ENCODE measurements at places on chromosomes 13 and 19.

GRCh38 chr19:19385131-19385895 is 20.2 kb upstream of the GATAD2A start:
- DNase-seq: peak; percentile 95

- no peak for DNase-seq
These were observed 1.5 kb downstream of the ZNF235 start for GRCh38 chr19:44303320-44303719.

DNA sequence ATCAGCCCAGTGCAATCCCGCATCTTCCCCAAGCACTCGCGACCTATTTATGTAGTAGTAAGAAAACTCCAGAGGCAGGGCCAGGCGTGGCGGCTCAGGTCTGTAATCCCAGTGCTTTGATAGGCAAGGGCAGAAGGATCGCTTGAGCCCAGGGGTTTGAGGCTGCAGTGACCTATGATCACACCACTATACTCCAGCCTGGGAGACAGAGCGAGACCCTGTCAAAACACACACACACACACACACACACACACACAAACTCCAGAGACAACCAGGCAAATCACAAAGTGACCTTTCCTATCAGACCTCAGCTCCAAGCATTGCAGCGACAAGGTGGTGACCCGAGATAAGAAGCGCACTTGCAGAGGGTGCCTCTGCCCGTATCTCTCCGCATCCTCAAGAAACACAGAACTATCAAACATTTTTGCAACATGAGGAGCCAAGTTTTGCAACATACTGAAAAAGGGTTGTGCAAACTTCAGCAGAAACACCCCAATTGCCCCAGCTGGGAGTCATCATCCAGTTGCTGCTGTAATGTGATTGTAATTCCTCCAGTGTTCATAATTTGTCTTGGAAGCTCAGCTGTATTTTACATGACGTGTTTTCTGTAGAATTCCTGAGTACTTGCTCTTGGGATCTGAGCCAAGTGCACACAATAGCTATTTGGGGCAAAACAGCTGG is 8.7 kb upstream of the KLF2 start:
- no peak for DNase-seq

DNA sequence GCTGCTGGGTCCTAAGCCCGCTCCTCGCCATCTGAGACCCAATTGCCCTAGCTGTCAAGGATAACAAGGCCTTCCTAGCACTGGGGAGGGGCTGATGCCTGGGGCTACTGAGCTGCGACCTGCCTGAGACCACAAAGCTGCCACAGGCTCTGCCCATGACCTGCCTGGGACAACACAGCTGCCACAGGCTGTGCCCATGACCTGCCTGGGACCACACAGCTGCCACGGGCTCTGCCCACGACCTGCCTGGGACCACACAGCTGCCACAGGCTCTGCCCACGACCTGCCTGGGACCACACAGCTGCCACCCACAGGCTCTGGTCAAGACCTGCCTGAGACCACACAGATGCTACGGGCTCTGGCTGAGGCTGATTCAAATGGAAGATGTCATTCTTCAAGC is 54.8 kb downstream of the EPS15L1 start:
- no peak for DNase-seq

- no peak for DNase-seq
These were observed 234.5 kb downstream of the DLEU7 start for GRCh38 chr13:50609011-50609410.

DNA sequence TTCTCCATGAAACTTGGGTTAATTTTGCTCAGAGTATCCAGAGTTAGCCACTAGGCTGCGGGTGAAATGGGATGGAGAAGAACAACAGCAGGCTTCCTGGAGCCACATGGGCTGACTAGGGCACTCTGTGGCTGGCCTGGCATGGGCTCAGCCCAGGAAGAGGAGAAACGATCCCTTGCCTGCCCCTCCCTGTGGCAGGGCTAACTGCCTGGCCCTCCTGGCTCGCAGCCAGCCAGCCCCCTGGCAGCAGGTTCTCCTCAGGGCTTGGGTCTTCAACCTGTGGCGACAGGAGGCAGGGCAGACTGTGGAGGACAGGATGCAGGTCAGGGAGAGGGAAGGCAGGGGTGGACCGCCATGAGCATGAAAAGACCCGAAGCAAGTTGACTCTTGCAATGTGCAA is 78.7 kb upstream of the GPR183 start:
- DNase-seq: no peak

All from SHP77 treated with DMSO at 0.1 percent for 48 hours (cell line).